ENCODE measurements at places on chromosomes 5 and 9.

DNA sequence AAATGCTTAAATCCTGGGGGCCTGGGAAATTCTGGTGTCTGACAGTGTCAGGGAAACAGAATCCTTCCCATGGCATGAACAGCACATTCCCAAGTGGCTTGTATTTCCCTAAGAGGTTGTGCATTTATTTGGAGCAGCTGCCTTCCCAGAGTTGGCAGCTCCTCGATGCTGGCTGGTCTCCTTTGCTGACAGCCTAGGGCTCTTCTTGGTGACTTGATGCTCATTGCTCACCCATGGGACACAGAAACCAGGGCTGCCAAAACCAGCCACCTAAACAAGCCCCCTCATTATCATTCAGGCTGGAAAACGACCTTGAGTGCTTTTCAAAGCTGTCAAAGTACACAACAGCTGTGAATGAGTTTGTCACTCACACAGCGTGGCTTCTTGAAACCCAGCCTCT lies 24.2 kb downstream of the ENHO start:
- no peak for DNase-seq

- no peak for DNase-seq
These were observed 283.9 kb upstream of the RFX3 start for GRCh38 chr9:3809724-3810123.

GRCh38 chr9:93154293-93154903 lies 20.3 kb upstream of the NINJ1 start:
- DNase-seq = no peak

- no peak for DNase-seq
These were observed 192.0 kb upstream of the PPP1R26 start for GRCh38 chr9:135287627-135288026.

GRCh38 chr9:122248448-122248865 lies 16.2 kb downstream of the RBM18 start:
- DNase-seq = no peak

DNA sequence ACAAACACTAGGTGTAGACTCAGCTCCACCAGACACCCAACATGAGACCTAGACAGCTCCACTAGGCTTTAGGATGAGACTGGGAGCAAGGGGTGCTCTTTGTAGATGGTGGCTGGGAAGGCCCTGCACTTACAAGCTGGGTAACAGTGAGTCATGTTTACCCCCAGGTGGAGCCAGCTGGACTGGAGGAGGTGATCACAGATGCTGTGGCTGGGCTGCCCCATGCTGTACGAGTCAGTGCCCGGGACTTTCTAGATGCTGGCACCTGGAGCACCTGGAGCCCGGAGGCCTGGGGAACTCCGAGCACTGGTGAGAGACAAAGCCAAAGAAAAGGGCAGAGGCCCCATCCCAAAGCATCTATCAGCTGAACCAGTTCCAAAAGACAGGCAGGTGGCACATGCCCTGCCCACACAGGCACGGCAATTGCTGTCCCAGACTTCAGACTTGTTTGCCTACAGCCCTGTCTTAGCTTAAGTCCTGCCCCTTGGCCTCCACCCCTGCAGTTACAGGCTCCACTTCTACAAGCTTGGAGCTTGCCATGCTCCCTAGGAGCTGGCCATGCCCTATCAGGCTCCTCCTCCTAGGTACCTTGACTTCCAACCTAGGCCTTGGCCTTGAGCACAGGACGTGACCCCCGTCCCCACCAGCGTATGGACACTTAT lies 2.7 kb downstream of the CCL27 start:
- DNase-seq = no peak
